Stimulated activated CD4-positive, alpha-beta T cell treated with anti-CD3 and anti-CD28 coated beads, TNF-alpha, amount 100 ng/mL, for 1 hour (primary cell): ENCODE measurements at places on chromosomes 11 and 22.

DNA sequence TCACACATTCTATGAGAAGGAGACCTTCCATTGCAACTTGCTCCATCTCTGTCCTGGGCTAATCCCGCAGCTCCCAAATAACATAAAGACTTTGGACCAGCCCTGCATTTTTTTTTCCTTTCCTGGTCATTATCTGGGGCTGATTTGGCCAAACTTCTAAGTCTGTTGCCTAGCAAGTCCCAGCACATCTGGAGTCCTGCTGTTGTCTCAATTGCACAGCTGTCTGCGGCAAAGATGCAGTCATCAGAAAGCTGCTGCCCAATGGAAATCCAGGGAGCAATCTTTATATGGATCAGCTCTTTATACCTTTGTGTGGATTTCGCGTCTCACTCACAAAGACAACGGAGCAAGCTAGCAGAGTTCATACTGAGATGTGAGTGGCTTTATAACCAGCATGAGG lies 105.9 kb downstream of the NXPE2 start:
- DNase-seq: no peak

- no peak for DNase-seq
Observed at GRCh38 chr11:7537265-7537664, 23.5 kb downstream of the PPFIBP2 start.

- no peak for DNase-seq
Observed at GRCh38 chr11:13127161-13127560, 118.0 kb downstream of the RASSF10 start.

DNA sequence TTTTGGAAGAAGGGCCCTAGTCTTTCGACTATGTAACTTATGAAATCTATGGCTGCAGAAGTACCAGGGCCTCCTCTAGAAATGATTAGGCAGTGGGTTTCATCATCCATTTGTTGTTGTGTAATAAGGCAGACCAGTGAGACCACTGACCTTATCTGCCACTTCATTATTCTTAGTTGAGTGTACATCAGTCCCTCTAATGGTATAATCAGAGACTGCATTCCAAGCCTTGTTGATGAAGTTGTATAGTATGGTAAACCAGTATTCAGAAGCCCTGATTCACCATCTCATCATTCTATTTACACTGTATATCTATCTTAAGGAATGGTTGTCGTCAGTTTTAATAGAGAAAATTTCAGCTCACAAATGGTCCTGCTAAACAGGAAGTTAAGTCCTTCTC lies 32.2 kb upstream of the GRIA4 start:
- no peak for DNase-seq

GRCh38 chr11:130638033-130638432 lies 189.6 kb downstream of the ADAMTS15 start:
- DNase-seq: no peak

DNA sequence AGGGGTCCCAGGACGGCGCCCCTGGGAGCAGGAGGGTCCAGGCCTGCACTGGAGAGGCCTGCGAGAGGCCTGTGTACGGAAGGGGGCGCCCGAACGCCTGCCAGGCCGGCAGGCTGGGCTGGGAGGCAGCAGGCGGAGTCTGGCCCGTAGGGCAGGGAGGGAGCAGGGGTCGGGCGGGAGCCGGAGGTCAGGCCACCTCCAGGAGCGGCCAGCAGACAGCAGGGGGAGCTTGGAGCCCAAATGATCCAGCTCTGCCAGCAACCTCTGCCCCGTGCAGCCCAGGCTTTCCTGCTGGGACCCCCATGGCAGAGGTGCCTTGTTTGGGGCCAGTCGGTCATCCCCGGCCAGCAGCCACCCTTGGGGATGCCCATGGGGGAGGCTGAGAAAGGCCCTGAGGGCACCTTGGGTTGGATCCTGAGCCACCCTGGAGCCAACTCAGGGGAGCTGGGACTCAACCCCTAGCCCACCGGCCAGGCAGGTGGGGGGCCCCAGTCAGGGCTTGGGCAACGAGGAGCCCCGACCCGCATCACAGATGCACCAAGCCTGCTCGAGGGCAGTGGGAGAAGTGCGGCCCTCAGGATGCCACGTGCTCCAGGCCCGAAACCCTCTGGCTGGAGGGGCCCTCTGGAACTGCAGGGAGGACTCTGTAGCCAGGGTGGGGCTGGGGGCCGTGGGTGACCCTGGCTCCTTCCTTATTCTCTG lies 9.6 kb upstream of the SYT8 start:
- DNase-seq: no peak

- peak; percentile 39 for DNase-seq
Observed at GRCh38 chr11:69888483-69889181, 69.4 kb upstream of the FGF3 start.

DNA sequence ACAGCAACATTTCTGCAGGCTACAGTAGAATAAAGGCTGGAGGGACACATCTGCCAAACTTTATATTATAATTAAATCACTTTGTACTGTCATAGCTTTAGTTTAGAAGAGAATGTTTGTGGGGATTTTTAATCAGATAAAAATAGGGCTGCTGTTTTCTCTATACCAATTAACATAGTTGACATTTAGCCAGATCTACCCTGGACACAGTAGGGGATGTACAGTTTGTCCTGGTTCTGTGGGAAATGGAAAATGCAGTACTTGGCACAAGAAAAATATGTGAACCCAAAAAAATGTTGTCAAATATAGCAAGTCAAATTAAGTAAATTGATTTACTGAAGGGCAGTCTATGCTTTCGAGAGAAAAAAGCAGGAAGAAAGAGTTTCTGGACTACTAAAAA lies 20.8 kb upstream of the PICALM start:
- DNase-seq: no peak

DNA sequence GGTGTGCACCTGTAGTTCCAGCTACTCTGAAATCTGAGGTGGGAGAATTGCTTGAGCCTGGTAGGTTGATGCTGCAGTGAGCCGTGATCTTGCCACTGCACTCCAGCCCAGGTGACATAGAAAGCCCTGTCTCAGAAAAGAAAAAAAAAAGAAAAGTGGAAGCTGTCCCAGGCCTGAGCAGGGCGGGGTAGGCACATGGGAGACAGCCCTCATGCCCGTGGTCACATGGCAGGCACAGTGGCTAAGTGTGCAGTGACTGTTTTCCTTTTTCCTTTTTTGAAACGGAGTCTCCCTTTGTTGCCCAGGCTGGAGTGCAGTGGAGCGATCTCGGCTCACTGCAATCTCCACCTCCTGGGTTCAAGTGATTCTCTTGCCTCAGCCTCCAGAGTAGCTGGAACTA lies 7.8 kb downstream of the OTUB1 start:
- DNase-seq: no peak

GRCh38 chr22:50610041-50610451 lies 9.5 kb downstream of the MAPK8IP2 start:
- DNase-seq: no peak

GRCh38 chr11:12674571-12674935 lies 332 bp downstream of the TEAD1 start:
- DNase-seq: peak; percentile 6

DNA sequence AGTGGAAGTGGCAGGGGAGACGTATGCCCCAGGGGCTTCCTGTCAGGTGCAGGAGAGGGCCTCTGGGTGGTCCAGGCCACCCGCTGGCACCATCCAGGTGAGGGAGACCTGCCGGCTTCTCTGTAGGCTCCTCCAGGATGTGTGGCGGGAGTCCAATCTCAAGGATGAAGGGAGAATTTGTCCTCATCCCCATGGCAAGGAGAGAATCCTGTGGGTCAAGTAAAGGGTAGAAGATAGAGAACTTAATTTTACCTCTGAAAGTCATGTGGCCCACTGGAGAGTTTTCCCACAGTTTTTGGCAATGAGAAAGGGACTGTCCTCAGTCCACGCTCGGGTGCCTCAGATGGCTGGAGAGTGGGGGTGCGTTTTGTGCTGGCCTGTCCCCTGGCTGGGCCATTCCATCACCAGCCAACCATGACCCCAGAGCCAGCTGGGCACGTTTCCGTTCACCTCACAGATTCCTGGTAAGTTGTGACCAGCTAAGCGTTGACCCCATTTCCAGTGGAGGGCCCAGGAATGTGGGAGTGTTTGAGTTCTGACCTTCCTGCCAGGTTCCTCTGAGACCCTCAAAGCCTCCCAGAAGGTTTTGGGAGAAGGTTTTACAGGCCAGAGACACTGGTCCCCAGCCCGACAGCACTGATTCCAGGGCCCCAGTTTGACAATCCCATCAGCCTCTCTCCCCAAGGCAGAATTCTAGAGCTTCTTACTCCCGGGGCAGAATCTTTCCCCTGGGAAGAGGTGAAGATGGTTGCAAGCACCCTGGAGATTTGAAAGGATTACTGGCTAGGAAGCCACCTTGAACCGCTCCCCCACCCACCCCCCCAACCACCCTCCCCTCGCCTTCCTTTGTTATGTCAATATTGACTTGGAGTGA lies 2.6 kb downstream of the OVOL1 start:
- no peak for DNase-seq

- DNase-seq: no peak
Observed at GRCh38 chr22:28074526-28074925, 155.5 kb upstream of the PITPNB start.

- DNase-seq: peak; percentile 22
Observed at GRCh38 chr11:130001461-130002351, 929 bp downstream of the PRDM10 start.

DNA sequence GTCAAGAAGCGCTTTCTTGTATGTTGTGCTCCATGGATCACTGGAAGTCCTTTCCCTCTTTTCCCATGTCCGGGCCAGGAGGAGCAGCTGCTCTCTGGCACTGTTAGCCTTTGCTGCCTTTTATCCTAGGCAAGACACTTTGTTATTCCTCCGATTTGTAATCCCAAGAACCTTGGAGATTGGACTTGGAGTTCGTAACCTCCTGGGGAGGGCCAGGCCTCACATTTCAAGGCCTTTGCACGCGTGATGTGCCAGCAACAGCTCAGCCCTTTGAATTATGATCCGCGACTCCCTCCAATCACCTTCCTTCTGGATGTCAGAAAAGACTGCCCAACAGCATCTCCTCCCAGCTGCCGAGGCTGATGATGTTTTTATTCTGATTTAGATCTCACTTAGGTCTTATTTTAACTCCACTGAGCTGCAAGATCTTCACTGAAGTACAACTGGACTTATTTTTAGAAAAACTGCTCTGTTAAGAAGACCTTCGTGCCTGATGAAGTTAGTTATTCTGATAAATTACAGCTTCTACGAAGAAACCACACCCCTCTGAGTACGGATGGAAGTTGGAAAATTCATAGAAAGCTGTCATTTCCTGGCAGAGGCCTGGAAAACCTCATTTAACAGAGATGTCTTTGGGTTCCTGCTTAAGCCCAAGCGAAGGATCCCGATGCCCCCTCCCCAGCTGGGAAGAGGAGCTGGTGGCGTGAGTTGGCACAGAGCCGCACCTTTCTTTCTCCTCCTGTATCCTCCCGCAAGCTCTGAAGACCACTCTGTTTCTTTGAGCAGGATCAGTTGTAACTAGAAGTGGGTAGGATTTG lies 62.4 kb downstream of the PARVB start:
- no peak for DNase-seq

GRCh38 chr11:64571410-64572091 lies 19.5 kb upstream of the SLC22A12 start:
- no peak for DNase-seq

GRCh38 chr11:81286550-81286949 lies 1447.1 kb downstream of the FAM181B start:
- DNase-seq: no peak

DNA sequence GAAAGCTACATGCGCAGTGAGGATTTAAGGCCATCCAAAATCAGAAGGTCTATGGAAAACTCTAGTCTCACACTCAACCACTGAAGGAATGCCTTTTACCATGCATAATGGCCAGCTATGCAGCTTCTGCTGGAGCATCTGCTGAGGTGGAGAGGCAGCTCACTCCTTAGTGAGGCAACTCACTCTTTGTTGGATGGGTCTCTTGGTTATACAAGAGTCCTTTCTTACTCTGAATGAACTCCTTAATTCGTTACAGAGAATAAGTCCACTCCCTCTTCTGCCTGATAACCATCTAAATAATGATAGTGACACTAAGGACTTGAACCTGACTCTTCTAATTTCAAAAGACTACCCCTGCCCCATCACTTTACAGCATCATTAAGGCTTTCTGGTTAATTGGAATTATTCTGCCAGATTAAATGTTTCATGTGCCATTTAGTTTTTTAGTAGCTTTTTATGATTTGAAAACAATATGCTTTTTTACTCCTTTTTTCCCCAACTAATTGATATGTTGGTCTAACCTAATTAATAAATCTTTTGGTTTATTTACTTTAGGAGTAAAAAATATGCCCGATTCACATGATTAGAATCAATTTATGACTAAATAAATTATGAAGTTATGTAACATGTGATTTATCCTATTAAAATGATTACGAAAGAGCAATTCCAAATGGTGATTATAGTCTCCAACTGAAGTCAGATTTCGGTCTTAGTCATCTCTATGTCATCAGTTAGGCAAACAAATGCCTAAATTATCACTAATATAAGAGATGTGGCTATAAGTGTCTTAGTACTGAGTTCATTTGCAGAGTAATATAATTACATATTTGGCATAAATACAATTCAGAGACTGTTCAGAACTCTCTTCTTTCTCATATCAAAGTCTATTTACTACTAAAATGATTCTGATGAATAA lies 286.7 kb upstream of the CCDC90B start:
- no peak for DNase-seq

GRCh38 chr11:73374151-73374550 lies 2.0 kb upstream of the RELT start:
- DNase-seq: no peak

- DNase-seq: no peak
Observed at GRCh38 chr11:2775626-2776350, 76.0 kb upstream of the KCNQ1OT1 start.

DNA sequence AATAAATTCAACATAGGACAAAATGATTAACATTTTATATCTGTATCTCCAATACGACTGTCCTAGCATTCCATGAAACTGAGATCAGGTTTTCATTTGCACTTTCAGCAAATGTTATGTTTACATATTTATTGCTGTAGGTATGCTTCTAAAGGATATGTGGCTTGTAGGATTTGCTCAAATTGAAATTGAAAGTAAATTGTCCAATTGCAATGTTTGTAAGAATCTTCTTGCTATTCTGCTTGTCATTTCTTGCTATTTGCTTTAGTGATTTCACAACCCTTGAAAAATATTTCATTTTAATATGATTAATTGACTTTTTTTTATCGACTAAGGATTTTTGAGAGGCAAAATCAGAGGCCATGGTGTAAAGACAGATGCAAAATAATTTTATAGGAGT lies 904.2 kb upstream of the RAG2 start:
- no peak for DNase-seq

GRCh38 chr22:37954686-37955085 lies 1.2 kb downstream of the POLR2F start:
- no peak for DNase-seq

DNA sequence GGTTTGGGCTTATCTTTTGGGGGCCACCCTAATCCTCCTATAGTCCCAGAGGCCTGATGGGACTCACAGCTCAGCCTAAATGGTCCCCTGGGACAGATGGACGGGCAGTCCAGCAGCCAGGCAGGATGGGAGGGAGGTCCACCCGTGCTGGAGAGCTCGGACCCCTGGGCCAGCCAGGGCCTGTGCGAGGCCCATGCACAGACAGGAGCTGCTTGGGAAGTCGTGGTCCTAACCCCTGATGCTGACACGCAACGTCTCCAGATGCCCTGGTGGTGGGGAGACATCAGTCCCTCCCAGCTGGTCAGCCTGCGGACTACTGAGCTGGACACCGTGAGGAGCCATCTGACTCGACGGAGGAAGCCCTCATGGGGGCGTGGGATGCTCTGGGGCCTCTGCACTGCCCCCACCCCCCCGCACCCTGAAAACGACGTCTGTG lies 31.2 kb upstream of the MUC5AC start:
- no peak for DNase-seq

- DNase-seq: no peak
Observed at GRCh38 chr11:117016747-117017146, 81.5 kb downstream of the SIK3 start.
